ENCODE measurements at places on chromosomes 2 and 18.

DNA sequence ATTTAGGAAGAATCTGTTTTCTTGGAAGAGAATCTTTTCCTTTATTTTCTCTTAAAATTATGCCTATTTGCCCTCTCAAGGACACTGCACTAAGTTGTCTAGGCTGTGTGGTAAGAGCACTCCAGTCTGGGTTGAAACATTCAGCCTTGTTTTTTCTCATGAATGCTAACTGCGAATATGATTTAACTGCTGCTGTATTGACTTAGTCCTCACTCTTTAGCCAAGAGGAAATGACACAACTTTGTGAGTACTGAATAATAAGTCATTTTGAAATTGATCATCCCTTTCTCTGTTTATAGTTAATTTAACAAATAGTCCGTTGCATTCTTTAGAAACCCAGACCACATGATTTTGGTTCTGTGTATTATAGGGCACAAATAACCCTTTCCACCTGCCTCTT is 4.5 kb upstream of the RND3 start:
- DNase-seq: no peak

DNA sequence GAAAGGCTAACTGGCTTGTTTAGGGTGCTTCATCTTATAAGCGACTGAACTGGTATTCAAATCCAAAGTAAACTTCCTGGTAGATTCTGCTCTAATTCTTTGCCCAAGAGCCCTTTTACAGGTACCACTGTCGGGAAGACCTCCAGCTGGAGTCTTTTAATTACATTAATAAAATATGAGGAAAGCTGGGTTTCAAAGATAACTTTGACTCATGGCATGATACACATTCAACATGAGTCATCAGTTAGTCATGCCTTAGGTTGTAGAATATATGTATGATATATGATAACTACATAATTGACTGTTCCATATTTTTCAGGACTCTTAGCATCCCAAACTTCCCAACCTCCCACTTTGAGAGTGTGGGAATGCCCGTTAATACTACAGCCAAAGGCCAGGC is 32.3 kb downstream of the ZCCHC2 start:
- DNase-seq: no peak

DNA sequence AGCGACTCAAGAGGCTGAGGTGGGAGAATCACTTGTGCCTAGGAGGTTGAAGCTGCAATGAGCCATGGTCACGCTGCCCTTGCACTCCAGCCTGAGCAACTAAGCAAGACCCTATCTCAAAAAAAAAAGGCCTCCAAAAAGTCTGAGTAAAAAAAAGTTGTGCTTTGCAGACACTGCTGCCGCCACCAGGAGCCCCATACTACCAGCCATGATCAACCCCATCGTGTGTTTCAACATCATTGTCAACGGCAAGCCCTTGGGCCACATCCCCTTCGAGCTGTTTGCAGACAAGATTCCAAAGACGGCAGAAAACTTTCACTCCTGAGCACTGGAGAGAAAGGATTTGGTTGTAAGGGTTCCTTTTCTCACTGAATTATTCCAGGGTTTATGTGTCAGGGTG is 137.1 kb downstream of the INO80D start:
- DNase-seq: no peak

- DNase-seq: no peak
These were observed 95.1 kb upstream of the WDSUB1 start for GRCh38 chr2:159381574-159381973.

DNA sequence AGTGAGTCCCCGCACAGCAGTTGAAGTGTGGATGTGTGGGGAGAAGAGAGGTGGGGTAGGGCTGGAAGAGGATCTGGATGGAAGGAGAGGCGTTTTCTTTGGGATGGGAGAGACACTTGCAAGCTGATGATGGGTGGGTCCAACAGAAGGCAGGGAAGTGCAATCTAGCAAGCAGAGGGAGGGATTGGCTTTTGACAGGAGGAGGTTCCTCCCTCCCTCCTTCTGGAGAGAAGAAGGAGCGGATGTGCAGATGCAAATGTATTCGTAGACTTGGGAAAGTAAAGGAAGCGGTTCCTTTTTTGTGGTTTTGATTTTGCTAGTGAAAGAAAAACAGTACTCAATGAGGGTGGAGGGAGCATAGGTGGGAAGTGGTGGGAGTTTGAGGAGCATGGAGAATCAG is 48.9 kb downstream of the LAMA3 start:
- no peak for DNase-seq

DNA sequence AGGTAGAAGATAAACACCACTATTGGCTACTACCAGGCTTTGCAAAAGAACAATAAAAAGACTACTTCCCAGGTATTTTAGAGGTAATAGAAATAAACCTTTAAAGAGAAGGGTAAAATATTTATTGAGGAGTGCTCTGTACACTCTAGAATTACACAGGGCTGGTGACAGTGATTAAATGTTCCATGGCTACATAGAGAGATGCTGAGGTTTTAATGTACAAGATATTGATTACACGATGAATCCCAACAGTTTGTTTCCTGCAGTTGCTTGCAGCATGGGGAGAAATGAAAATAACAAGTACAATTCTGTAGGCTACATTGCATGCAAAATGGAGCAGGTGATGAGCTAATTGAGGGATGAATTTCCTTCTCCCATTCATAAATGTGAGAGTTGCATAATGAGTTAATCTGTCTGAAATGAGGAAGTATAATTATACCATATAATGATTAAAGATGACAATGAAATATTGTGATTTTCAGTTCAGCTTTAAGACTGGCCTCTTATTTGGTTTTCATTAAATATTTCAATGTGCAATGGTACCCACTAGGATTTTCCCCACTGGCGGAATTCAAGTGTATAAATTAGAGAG is 266.1 kb downstream of the SOCS6 start:
- DNase-seq: no peak

GRCh38 chr2:236889791-236890704 is 195.6 kb upstream of the COPS8 start:
- DNase-seq: no peak

DNA sequence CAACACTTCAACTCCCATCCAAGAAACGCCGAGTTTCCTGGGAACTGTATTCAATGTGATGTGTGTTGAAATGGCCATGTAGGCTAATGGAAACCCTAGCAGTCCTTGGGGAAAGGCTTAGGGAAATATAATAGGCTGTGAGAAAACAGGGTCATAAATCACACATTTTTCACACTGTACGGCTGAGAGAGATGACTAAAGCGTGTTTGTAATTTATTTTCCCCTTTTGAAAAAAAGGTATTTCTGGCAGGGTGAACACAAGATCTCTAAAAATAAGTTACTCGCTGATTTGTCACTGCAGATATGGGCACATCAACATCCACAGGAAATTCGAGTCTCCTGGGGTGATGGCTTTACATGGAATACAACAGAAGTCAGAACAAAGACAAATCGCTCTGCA is 109.6 kb upstream of the ST6GAL2 start:
- no peak for DNase-seq

DNA sequence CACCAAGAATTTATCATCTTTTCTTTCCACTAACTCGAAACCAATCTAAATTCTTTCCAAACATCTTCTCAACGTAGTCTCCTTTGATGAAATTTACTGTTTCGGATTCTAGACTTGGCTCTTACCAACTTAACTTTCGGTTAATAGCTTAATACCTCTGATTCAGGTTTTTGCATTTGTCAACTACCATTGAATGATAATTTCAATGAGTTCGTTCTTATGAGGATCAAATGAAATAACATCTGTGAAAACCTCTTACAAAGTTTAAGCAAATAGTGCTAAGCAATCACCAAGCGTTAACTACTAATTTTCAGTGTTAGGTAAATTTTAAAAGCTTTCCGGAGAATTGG is 593 bp upstream of the NRBP1 start:
- no peak for DNase-seq

GRCh38 chr2:71607151-71607889 is 154.0 kb downstream of the DYSF start:
- no peak for DNase-seq

DNA sequence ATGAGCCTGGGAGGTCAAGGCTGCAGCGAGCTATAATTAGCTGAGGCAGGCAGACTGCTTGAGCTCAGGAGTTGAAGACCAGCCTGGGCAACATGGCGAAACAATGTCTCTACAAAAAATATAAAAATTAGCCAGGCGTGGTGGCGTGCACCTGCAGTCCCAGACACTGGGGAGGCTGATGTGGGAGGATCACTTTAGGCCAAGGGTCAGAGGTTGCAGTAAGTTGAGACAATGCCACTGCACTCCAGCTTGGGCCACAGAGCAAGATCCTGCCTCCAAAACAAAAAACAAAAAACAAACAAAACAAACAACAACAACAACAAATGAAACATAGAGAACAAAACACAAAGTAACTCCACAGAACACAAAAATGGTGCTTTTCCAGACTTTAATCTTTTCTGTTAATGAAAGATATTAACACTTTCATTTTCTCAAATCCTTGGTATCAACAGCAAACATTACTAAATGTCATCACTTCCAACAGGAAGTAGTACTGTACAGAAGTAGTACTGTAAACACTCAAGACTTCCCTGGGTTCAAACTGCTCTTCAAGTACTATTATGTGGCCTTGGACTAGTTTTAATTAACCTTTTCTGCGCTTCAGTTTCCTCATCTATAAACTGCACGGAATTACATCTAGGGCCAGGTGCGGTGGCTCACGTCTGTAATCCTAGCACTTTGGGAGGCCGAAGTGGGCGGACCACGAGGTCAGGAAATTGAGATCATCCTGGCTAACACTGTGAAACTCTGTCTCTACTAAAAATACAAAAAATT is 27.9 kb downstream of the PUM2 start:
- no peak for DNase-seq

GRCh38 chr2:109290887-109291643 is 162.1 kb downstream of the SH3RF3 start:
- DNase-seq: no peak

DNA sequence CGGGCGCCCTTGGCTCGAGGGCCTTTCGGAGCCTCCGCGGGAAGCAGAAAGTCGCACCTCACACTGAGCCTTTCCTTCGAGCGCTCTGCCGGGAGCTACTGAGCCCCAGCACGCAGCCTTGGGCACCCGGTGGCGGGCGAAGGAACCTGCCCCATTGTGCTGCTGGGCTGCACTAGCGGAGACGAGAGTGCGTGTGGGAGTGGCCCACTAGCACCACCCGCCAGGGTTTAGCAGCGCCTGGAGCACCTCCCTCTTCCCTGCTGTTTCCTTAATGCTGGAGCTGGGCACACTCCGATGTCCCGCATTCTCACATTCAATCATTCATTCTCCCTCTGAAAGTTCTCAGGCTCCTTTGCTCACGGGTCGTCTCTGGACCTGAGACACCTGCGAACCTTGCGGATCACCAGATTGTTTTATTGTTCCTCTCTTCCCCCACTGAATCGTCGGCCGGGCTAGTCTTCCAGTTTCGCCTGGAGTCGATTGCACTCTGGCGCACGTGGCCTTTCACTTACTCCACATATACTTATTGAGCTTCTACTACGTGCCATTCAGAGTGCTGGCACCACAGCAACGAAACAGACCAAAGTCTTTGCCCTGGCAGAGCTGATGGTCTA is 8.5 kb upstream of the PAX3 start:
- DNase-seq: no peak

DNA sequence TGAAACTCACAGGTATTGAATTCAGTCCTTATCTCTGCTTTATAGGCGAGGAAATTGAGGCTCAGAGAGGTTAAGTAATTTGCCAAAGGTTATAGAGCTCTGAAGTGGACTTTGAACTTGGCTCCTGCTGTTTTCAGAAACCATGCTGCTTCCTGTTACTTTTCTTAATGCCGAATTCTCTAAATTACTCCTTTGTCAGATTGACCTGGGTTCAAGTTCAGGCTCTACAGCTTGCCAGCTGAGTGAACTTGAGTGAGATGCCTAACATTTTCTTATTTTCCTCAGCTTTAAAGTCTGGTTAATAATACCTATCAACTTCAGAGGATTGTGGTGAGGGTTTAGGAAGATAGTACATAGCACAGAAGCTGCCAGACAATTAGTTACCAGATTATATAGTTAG is 3.4 kb downstream of the ASAP2 start:
- DNase-seq: no peak

DNA sequence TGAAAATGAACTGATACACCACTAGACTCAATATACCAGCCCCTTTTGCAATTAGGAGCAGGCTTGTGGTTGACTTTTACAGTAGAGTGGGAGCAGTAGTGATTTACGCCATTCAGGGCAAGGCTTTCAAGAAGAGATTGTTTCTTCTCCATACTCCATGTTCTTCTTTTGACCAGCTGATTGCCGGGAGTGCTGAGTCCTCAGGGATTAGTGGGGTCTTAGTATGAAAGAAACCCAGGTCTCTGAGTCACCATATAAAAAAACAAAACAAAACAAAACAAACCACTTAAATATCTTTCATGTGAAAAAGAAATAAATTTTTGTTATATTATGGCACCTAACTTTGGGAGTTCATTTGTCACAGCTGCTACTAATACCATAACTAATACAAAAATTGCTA is 465.6 kb upstream of the TRIB2 start:
- no peak for DNase-seq

DNA sequence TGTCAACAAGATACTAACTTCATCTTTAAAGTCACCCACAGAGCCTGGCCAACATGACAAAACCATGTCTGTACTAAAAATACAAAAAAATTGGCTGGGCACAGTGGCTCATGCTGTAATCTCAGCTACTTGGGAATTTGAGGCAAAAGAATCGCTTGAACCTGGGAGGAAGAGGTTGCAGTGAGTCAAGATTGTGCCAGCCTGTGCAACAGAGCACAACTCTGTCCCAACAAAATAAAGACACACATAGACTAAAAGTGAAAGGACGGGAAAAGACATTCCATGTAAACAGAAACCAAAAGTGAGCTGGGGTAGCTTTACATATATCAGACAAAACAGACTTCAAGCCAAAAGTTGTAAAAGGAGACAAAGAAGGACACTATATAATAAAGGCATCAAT is 34.8 kb downstream of the USP34 start:
- no peak for DNase-seq

DNA sequence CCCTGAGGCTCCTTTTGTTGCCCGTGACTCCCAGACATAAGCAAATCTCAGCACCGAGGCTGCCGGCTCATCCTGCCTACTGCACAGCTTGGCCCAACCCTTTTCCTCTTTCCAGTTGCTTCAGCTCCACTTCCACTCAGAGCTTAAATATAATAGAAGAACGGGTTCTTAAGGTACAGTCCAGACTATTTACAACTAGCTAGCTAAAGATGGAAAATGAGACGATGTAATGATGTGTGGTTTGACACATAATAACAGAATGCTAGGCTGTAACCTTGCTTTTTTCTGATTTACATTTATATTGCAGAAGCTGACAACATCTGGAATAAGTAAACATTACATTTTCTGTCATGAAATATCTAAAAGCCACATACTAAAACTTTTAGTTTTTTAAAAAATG is 26.9 kb upstream of the ATP9B start:
- no peak for DNase-seq

DNA sequence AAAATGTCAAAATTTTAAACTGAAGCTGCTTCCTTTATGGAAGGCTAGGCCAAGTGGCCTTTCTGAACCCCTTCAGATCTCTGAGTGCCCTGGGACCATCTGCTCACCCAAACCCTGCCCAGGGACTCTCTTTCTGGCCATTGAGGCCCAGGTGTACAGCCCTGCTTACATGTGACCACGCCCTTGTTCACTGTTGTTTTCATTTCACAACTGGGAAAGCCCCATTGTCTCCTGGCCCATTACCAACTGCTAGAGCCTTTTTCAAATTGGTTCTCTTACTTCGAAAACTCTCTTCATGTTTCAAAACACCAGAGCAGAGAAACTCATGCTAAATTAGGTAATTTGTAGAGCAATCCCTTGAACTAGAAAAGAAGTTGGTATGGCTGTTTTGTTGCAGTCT is 219.5 kb upstream of the TANK start:
- DNase-seq: no peak

- DNase-seq: no peak
These were observed 14.9 kb upstream of the SNED1 start for GRCh38 chr2:240983361-240983995.
